ENCODE measurements at places on chromosomes 12 and 14.

GRCh38 chr12:39920222-39920621, 185.7 kb downstream of the SLC2A13 start:
- no peak for DNase-seq

DNA sequence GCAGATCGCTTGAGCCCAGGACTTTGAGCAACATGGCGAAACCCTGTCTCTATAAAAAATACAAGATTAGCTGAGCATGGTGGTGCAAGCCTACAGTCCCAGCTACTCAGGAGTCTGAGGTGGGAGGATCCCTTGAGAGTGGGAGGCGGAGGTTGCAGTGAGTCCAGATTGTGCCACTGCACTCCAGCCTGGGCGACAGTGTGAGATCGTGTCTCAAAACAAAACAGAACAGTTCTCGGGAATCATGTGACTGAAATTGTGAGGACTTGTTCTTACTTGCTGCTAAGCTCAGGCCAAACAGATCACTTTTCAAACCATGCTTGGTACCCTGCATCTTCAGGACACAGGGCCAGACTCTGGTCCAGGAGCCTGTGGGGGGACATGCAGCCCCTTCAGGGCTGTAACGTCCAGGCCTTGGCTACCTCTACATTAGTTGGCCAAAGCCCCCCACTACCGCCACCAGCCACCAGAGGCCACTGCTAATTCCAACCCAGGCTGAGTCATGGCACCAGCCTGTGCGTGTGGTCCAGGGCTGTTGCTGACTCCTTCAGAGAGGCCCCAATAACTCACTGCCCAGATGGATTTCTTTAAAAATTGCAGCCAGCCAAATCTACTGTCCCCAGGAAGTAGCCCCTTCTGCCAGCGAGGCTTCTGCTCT, 33.4 kb upstream of the SYNDIG1L start:
- peak; percentile 93 for DNase-seq

DNA sequence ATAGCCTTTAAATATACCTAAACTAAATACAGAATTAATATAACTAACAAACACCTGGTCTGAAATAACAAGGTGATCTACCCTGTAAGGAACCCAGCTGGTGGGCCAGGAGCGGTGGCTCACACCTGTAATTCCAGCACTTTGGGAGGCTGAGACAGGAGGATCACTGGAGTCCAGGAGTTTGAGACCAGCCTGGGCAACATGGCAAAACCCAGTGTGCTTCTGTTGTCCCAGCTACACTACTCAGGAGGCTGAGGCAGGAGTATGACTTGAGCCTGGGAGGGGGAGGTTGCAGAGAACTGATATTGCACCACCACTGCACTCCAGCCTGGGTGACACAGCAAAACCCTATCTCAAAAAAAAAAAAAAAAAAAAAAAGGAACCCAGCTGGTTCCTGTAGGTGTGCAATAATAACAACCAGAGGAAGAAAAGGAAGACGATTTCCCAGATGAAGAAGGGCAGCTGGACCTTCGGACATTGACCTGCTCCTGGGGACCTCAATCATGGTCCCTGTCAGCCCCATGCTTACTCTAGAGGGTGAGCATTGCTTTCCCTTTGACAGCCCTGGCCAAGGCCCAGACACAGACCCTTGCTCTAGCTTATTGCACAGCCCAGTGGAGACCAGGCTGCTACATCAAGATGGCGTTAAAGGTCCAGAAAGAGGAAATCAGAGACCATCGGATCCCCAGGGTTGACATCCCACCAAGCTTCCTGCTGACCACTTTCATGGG, 5.4 kb downstream of the FOS start:
- DNase-seq, result no peak

GRCh38 chr14:94378527-94379290, 9.7 kb downstream of the SERPINA1 start:
- no peak for DNase-seq

DNA sequence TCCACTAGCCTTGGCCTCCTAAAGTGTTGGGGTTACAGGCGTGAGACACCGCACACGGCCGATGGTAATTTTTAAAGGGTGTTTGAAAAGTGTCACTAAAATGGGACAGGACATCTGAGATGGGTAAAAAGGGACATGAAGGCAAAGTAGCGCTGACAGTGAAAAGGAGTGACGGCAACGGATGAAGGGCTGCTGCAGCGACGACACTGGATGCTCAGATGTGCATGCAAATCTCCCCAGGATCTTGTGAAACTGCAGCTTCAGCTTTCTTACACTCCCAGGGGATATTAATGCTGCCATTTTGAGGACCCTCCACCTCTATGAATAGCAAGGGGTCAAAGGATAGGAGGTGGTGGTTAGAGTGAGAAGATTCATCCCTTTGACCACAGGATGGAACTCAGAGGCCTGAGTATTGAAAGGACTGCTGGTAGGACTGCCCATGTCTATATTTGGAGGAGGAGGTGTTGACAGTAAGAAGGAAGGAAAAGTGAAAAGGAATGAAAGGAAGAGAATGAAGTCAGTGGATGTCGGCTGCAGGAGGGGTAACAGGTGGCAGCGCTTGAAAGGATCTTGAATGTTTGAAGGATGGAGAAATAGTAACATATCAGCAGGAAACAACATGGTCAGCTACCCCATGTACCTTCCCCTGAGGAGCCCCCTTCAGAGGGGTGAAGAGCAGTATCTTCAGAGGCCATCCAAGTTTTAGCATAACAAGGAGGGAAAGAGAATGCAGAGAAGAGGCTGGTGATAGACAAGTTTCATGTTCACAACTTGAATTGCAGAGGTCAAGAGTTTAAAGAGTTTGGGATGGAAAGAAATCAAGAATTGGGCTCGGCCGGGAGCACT, 37.1 kb downstream of the CLIP1 start:
- DNase-seq, result no peak

DNA sequence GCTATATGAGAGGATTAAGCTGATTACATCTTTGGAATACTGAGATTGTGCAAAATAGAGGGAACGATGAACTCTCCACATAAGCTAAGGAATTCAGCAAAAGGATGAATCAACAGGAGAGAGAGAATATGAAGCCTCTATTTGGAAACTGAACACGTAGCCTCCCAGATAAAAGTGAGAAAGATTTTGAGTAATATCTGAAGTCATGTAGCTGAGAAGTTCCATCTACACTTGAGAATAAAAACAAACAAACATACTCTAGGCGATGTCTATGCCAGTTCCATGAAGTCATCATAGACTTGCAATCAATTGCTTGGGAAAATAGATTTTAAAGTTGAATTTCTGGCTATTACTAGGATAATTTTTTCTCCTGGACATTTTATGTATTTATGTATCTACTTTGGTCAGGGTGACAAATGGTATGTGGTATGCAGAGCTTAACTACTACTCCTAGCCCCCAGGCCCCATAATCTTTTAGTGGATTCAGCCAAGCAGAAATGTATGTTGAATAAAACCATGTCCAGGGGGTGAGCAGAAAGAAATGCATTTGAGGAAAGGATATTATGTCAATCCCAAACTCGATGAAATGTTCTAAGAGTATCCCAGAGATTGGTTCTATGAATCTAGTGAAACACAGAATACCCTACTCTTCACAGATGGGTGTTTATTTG, 627.4 kb downstream of the DIO2 start:
- no peak for DNase-seq

- DNase-seq, result peak; percentile 53
These were observed 11.6 kb upstream of the FAM177A1 start for GRCh38 chr14:35034440-35034833.

DNA sequence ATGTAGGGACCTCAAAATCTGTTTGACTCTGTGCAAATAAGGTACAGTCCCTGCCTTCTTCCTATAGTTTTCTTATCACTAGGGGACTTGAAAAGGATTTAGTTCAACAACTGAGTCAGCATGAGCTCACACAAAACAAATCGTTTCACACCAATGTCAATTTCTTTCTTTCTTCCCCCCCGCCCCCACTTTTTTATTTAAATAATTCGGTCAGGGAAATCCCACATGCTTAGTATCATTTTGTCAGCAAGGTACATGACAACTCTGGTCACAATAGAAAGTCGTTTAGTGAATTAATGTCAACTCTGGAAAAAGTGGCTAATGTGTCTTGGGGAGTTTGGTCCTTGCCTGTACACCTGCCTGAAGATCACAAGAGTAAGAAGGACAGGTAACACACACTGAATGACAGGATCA, 232.2 kb upstream of the PLEKHG7 start:
- no peak for DNase-seq

Data from endodermal cell (in vitro differentiated cells).